ENCODE measurements at places on chromosomes 13 and 19. TPM values are rescaled to one million over a fixed set of nuclear protein-coding genes. Genes with fewer than 3 reads are reported as not detected.

The ONECUT3 gene
- 0.42 TPM for total RNA-seq

The NRTN gene
- total RNA-seq: not detected

The TRAPPC6A gene
- 6.6 TPM for total RNA-seq

DNA sequence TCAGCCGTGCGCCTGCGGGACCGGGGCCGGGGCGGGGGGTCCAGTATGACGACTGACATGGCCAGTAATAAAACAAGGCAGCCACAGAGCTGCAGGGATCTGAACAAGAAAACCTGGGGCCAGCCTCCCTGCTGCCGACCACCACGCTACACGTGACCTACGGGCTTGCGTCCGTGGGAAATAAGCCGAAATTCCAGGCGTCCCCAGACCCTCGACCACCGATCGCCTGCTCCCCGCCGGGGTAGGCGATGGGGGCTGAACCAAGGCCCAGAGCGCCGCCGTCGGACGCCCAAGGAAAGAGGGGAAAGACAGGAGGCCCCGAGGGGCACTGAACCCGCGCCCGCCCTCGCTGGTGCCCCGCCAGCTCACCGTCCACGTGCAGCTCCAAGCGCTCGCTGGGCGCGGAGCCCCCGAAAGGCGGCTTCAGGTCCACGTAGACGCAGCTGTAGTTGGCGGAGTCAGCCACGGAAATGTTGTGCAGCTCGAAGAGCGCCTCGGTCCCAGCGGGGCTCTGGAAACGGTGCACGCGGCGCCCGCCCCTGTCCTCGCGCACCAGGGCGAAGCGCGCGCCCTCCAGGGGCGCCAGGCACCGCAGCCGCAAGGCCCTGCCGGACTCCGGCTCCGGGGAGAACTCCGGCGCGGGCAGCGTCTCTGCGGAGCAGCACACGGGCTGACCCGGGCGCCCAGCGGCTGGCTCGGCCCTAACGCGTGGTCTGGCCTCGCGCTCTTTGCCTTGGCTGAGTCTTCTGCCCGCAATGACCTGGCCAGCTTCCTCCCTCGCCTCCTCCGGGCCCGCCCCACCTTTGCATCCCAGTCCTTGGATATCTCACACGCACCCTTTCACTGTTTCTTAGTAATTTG, 3.1 kb downstream of the A1BG start:
- no peaks in the 10 kb centered on the region for H3K36me3 ChIP-seq
- no peak for DNase-seq
- H3K4me1 ChIP-seq: no peaks in the 10 kb centered on the region
